ENCODE measurements at places on chromosomes 4 and X.
A peak's percentile ranks its signal among the peaks of the same experiment; 100 is the strongest.

GRCh38 chr4:158799013-158799770 is 30.4 kb downstream of the FNIP2 start:
- DNase-seq, result no peak

GRCh38 chrX:46712764-46713163 is 46.2 kb downstream of the SLC9A7 start:
- DNase-seq, result no peak

- no peak for DNase-seq
Measured at GRCh38 chr4:81627590-81627989, 155.9 kb upstream of the RASGEF1B start.

DNA sequence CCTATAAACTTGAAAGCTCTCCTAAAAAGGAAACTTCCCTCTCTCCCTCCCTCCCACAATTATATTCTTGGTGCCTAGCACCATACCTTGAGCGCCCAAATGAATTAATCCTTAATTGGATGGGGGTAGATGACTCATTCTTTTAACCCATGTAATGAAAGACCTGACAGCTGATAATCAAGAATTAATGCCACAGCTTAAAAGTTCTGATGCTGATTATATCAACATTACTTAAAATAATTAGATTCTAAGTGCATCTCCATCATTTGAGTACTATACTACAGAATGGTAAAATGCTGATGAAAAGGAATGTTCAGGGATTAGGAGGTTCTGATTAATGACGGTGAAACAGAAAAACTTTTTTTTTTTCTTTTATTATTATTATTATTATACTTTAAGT is 117.0 kb downstream of the ENOX2 start:
- DNase-seq, result no peak

GRCh38 chrX:109966246-109966645 is 36.7 kb upstream of the TMEM164 start:
- no peak for DNase-seq

GRCh38 chr4:67161311-67161710 is 384.0 kb downstream of the CENPC start:
- DNase-seq, result no peak

DNA sequence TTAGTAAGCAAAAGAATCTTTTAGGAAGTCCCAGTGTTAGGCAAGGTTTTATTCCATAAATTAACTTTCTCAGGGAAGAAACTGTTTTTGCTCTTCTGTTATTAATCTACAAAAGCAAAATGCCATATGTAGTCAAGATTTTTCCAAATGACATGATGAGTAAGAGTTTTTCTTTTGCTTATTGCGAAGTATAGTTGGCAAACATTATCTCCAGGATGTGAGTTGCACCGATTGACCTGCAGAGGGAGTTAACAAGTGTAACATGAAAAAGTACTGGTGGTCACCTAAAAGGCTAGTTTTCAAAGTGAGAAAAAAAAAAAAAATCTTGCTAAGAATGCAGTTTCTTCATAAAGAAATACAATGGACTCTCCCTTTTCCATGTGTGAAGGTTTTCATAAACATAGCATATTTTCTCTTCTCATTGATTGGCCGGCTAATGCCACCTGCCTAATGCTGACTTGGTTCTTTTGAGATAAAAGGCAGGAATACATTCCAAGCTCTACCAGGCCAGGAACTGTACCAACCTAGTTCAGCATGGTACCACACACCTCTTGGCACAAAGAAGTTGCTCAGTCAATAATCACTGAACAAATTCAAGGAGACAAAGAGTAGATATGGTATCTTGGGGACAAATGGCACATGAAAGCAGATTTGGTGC is 100.2 kb downstream of the LNX1 start:
- no peak for DNase-seq

DNA sequence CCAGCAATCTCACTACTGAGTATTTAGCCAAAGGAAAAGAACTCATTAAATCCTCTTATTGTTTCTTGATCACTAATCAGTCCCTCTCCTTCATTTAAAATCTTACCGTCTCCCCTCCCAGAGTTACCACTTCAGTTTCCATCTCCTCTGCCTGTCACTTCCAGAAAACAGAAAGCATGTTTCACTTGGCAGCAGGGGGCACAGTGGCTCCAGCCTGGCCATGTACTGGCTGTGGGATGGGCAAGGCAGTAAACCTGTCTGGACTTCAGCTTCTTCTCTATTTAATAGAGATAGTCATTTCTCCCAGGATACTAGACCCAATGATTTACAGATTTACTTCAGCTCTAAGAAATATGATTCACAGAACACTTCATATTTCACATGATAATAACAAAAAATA is 63.2 kb downstream of the CD40LG start:
- peak; percentile 21 for DNase-seq

- no peak for DNase-seq
Measured at GRCh38 chr4:1294424-1294823, 4.7 kb downstream of the MAEA start.

- no peak for DNase-seq
Measured at GRCh38 chrX:2502120-2502667, 1.4 kb upstream of the DHRSX start.

DNA sequence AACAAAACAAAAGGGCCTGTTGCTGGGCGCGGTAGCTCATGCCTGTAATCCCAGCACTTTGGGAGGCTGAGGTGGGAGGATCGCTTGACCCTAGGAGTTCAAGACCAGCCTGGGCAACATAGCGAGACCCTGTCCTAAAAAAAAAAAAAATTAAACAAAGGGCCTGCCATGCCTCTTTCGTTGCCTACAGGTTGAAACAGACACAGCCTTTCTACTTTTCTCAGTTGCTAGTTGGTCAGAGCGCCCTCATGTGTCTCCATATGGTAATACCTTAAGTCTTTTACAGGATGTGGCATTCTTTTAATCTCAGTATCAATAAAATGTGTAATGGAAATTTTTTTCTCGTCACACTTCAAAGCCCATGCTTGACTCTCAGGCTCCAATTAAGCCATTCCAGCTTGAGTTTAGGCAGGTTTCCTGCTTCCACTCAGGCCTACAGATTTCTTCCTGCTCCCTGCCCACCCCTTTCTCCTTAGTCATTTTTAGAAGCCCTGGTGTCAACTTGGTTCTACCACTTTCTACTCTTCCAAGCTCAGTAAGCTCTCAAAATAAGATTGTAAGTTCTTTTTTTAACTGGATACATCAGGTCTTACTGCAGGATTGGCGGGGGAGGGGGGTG is 4.6 kb upstream of the SOWAHD start:
- DNase-seq, result no peak

GRCh38 chr4:48634688-48635308 is 144.7 kb downstream of the ZAR1 start:
- no peak for DNase-seq

DNA sequence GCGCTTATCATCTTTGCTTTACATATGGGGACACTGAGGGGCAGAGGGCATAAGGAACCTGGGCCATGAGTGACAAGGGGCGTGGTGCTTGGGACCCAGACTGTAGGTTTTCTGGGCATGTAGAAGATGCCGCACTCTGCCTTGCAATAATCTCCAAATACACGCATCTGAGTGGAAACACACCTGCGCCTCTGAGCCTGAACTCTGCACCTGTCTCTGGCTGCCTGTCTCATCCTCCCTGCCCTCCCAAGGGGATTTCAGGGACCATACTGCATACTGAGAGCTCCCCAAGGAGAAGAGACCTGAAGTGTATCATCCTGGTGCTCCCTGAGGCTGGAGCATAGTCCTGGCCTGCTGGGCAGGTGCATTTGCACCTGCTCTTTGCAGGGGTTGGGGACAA is 34.7 kb upstream of the ASMTL start:
- DNase-seq, result no peak

- no peak for DNase-seq
Measured at GRCh38 chr4:139643042-139643895, 22.4 kb upstream of the MGST2 start.

DNA sequence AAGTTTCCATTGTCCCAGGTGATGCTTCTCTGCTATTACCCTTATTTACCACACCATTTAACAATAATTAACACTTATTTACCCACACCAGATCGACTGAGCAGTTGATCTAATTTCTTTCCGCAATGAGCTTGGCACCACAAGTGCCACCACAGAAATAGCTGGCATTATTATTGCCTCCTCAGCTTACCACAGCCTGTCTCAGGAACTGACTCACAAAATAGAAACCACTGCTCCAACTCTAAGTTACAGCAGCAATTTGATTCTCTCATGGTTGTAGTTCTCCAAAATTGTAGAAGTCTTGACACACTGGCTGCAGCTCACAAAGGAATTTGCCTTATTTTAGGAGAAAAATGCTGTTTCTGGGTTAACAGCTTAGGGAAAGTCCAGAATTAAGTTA is 22.5 kb downstream of the ZNF721 start:
- no peak for DNase-seq

DNA sequence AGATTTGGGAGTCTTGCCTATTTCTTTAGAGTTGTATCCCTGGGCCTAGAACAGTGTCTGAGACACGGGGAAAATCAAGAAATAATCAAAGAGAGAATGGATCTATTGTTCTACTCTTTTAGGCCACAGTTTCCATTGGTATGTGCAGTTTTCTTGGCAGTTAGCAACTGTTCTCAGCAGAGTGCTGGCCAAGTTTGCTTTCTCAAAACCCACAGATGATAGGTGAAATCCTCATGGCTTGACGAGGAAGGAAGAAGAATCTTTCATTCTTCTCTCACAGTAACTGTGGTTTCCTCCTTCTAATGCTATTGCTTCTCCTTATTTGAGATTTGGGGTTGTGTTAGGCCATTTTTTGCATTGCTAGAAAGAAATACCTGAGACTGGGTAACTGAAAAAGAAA is 42.2 kb downstream of the AGA start:
- no peak for DNase-seq

DNA sequence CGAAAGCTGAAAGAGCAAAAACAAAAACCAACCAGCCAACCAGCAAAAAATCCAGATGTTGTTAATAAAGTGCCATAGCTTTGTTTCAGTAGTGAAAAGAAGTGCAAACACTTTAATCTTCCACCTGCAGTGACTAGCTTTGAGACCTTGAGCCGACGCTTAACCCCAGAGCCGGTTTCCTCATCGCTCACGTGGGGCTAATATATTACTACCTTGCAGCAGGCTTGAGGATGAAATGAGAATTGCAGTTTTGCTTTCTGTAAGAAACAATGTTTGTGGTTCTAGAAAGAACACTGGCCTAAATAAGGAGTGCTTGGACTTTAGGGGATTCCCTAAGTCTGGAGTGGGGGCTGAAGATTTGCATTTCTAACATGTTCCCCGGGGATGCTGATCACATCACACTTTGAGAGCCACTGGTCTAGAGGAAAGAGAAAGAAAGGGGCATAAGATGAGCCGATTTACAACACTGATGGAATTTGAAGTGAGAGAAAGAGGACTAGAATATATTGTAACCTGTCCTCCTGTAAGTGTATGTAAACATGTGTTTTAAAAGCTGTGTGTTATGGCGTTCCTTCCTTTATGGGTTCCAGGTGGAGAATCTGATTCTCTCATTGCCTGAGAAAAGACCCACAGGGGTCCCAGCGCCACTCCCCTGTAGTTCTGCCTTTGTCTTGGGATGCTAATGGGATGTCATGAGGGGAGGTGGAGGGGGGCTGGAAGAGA is 1.4 kb downstream of the FGF2 start:
- peak; percentile 8 for DNase-seq

DNA sequence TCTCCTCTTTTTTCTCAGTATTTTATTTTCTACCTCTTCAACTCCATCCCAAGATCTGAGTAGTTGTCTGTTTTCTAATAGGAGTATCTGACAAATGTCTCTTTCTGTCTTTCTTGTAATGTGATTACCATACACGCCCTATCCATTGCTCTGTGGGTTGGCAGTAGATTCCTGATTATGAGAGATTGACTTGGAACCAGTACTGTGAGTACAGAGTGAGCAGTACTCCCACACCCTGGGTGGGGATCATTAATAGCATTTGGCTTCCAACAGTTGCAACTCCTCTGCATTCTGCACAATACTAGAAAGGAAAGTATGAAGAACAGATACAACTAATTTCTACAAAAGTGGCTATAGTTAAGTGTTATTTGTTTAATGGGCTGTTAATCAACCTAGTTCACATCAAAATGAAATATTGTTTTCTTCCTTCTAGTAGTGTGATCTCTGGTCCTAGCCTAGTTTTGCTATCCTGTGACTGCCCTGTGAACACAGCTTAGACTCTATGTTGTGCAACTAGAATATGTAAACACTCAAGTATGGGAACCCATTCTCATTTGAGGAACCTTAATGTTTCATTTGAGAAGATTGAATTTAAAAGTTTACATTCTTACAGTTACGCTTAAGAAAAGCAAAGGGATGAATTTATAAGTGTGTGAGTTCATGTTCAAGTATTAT is 112.9 kb downstream of the PTPN13 start:
- DNase-seq, result no peak

DNA sequence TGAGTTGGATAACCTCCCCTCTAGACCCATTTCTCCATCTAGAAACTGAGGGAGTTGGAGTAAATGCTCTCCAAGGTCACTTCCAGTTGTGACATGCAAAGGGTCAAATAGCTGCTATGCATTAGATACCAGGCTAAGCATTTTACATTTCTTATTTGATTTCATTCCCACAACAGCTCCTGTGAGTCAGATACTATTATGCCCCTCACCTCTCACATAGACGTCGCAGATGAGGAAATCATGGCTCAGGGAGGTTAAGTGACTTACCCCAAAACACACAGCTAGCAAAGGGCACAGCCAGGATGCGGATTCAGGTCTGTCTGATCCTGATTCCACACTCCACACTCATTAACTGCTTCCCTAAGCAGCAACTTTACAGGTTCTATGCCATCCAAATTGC is 57.7 kb downstream of the PRPS1 start:
- no peak for DNase-seq

GRCh38 chr4:181148470-181148869 is 1094.7 kb upstream of the TENM3 start:
- no peak for DNase-seq

DNA sequence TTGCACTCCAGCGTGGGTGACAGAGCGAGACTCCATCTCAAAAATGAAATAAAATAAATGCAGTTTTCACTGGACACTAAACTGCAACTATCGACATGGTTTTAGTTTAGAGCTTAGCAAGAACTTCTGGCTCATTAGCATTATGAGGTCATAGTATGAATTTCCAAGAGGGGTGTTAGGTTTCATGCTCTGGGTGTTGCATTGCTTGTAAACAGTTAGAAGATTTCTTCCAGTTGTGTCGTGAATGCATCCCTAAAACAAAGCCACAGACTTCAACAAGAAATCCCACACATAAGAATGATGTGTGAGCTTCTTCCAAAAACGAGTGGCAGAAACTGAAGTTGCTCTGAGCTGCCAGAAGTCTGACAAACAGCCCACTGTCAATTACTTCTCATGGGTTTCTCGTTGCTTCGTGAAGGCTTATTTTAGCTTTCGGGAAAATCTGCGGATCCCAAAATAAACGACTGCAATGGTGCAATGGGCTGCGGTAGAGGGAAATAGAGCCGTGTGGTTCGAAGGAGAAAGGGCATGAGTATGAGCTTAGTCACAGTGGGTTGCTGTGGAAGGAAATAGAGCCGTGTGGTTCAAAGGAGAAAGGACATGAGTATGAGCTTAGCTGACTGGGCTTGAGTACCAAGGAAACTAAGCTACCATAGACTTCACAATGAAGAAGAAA is 354.9 kb downstream of the DHRSX start:
- DNase-seq, result no peak
